Mesenteric fat pad (tissue), 1 donor: ENCODE measurements at places on chromosomes 16 and 17.
A peak's percentile ranks its signal among the peaks of the same experiment; 100 is the strongest.

DNA sequence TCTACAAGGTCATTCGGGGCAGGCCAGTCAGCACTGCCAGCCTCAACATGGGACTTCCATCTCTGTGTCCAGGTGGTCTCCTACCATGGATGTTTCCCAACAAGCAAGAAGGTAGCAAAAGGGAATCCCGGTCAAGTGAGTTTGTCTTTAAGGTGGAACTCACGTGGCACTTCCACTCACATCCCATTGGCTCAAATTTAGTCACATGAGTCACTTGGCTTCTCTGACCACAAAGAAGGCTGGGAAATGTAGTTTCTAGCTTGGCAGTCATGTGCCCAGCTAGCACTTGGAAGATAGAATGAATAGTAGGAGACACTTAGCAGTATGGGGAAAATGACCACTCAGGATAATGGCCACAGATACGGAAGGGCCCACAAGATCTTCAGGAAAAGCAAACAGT is 106.6 kb downstream of the AIPL1 start:
- no peak for DNase-seq

DNA sequence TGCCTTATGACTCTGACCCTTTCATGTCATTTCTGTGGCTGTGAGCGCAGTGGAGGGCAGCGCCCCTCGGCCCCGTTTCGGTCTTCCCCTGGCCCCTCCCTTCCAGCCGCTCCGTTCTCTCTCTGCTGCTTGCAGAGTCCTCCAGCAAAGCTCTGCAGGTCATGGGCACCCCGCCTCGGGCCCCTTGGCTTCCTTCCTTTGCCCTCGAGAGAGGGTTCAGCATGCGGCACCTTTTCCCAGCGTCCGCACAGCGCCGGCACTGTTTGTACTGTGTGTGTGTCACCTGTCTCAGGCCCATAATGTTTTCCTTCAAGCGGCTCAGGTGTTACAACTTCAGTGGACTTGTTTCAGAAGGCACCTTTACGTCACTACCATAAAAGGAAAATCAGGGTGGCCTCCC is 98.5 kb downstream of the RAP1GAP2 start:
- no peak for DNase-seq

DNA sequence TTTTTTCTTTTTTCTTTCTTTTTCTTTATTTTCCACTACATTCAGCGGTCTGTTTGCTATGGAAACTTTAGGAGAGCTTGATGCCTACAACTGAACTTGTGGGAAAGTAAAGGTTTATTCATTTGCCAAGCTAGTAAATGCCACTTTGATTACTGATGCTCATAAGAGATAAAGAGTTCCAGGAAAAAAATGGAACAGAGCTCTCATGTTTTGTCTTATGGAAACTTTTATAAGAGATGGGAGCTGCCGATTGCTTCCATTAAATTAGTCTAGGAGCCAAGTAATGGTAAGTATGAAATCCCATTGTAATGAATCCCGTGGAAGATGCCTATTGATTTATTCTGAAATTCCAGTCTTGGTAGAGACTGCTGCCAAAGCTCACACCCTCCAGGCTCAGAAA is 7.1 kb downstream of the ANKFN1 start:
- no peak for DNase-seq

GRCh38 chr17:38899421-38899820 is 26.0 kb upstream of the LASP1NB start:
- no peak for DNase-seq

- no peak for DNase-seq
Measured at GRCh38 chr17:77907497-77908461, 50.7 kb upstream of the TNRC6C start.

DNA sequence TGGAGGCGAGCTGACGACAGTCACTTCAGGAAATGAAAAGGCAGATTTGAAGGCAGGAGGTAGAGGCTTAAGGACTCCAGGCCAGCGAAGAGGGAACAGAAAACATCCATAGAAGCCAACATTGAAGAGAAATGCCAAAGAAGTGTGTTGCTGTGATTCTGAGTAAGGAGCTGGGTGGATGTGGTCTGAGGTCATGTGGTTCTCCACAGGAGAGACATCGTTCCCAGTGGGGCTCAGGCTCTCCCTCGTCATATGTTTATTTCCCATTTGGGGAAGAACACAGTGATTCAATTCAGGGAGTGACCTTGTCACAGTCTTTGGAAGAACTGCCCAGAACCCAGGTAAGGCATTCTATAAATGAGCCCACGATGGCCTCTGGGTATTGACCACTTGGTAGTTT is 6.6 kb upstream of the PMP22 start:
- DNase-seq: no peak

- peak; percentile 60 for DNase-seq
Measured at GRCh38 chr17:8739097-8739496, 5.5 kb downstream of the CCDC42 start.
